ENCODE measurements at places on chromosomes 7 and 10.

- peak; percentile 6 for DNase-seq
Measured at GRCh38 chr10:13717936-13718772, 131.4 kb downstream of the PRPF18 start.

GRCh38 chr10:112429147-112429546 lies 17.6 kb downstream of the ZDHHC6 start:
- DNase-seq = no peak

DNA sequence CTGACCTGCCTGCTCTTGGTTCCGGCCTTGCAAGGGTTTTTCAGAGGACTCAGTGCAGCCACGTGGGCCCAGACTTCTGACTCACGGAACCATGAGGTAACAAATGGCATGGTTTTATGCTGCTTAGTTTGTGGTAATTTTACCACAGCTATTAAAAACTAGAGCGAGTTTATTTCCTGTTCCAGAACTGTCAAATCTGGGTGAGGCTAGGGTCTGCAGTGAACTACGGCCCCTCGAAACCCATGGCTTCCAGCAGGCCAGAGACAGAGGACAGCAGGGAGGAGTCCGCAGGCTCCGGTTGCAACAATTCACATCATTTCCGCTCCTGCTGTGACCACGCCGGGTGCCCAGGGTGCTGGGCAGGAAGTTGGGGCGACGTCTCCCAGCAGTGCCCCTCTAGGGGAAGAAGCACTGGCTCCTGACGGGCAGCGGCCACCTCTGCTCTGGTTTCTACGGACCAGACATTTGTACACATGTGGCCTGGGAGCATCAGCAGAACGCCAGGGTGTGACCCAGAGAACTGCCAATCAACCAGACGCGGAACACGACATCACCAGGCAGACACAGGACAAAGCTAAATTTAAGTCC lies 74.8 kb downstream of the ADARB2 start:
- DNase-seq = no peak

DNA sequence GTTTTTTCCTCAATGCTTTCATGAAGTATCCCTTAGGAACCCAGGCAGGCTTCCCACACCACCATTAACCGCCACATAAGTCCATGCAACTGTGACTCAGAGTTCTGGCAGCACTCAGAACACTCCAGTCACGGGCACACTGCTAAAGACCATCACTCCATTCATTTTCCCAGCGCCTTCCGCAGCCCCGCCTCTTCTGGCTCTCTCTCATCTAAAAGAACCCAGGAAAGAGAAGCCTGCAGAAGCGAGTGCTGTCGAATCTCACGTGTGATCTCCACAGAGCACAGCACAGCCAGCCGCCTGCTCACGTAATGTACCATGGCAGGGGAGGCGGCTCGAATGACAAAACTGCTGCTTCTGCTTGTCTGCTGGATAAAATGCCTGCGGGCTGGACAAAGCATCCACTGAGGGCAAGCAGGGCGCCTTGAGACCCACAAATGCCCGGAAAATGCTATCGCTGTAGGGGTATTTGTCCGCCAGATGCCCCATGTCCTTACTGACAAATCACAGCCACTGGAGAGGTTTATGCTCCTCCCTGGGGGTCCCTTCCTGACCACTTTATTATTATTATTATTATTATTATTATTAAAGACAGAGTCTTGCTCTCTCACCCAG lies 1.8 kb downstream of the PSMG3 start:
- DNase-seq = no peak

- DNase-seq = no peak
Measured at GRCh38 chr7:115356139-115356746, 434.3 kb downstream of the MDFIC start.

DNA sequence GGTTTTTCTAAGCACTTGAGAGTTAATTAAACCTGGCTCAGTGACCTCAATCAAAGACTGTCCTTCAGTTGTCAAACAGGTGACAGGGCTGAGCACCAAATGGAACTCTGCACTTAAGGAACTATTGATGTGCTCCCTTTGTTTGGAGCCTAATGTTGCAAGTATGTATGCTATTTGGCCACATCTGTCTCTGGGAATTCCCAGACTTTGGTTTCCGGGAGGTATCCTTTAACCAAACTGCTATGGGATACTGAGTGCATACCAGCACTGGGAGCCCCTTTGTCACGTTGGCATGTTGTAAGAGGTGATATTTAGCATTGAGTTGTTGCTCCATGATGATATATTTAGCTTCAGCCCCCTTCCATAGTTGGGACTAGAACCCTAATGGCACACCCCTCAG lies 25.2 kb downstream of the ASZ1 start:
- no peak for DNase-seq

DNA sequence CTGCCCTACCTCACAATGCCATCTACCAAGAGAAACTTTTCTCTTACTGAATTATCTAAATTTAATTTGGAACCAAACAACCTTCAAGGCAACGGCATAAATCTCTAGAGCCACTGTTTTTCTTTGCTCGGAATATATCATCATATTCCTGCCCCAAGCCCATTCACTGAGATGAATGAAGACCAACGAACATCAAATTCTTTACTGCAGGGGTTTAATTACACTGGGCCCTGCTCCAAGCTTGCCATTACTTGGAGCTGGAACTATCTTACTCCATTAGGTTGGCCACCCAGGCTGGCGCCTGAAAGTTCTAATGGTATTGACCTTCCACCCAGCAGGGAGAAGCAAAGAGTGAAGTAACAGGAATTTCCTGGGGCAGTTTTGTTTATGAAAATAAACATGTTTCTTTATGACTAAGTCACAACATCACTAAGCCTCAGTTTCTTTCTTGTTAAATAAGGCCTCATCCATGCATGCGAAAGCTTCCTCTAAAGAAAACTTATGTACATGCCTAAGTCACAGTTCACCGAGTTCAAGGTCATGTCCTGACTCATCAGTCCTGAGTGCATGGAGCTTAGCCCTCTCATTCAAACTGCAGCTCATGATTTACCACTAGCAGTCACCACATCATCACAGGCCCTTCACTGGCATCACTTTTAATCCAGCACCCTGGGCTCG lies 42.1 kb upstream of the ANAPC16 start:
- DNase-seq = no peak

DNA sequence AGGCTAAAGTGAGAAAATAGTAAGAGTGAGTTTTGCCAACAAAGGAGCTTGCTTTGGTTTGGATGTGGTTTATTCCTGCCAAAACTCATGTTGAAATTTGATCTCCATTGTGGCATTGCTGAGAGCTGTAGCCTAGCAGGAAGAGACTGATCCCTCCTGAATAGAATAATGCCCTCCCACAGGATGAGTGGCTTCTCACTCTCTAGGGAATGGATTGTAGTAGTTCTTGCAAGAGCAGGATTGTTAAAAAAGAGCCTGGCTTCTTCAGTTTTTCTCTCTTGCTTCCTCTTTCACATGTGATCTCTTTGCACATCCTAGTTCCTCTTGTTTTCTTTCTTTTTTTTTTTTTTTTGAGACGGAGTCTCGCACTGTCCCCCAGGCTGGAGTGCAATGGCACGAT lies 34.4 kb downstream of the ASAH2 start:
- no peak for DNase-seq
